HCT116 (cell line): ENCODE measurements at places on chromosomes 12 and 14. TPM values are rescaled to one million over a fixed set of nuclear protein-coding genes. Genes with fewer than 3 reads are reported as not detected.

GRCh38 chr12:5374713-5375112, 57.2 kb upstream of the NTF3 start:
- no peak for DNase-seq

- no peak for DNase-seq
These were observed 40.9 kb downstream of the SLC4A8 start for GRCh38 chr12:51465491-51465890.

DNA sequence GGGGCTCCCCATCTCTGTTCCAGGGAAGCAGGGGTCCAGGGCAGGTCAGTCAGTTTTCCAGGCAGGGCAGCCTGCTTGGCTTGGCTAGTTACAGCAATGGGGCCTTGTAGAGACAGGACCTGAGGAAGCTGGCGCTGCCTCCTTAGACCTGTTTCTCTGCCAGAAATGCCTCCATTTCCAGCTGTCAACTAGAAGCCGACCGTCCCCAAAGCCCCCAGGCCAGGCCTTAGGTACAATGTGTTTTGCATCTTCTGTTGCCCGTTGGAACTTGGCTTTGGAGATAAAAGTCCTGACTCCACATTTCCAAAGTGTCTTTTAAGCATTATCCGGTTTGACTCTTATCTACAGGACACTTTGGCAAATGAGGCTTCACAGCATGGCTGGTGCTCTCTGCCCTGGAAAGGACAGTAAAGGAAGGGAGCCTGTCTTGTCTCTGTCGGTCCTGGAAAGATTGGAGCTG, 42.6 kb downstream of the KRT80 start:
- no peak for DNase-seq

GRCh38 chr12:129534966-129535750, 368.7 kb downstream of the TMEM132D start:
- DNase-seq, result no peak

- DNase-seq, result no peak
These were observed 42.1 kb upstream of the USP44 start for GRCh38 chr12:95593266-95593871.

GRCh38 chr12:64400041-64400440, 4.2 kb upstream of the XPOT start:
- DNase-seq, result no peak

GRCh38 chr12:57632958-57633840, at the start of gene B4GALNT1:
Gene B4GALNT1, minus strand, starts transcription at chr12:57633201. Its CDS starts 1,069 bp downstream, at chr12:57632132.
- DNase-seq, result peak; percentile 46

DNA sequence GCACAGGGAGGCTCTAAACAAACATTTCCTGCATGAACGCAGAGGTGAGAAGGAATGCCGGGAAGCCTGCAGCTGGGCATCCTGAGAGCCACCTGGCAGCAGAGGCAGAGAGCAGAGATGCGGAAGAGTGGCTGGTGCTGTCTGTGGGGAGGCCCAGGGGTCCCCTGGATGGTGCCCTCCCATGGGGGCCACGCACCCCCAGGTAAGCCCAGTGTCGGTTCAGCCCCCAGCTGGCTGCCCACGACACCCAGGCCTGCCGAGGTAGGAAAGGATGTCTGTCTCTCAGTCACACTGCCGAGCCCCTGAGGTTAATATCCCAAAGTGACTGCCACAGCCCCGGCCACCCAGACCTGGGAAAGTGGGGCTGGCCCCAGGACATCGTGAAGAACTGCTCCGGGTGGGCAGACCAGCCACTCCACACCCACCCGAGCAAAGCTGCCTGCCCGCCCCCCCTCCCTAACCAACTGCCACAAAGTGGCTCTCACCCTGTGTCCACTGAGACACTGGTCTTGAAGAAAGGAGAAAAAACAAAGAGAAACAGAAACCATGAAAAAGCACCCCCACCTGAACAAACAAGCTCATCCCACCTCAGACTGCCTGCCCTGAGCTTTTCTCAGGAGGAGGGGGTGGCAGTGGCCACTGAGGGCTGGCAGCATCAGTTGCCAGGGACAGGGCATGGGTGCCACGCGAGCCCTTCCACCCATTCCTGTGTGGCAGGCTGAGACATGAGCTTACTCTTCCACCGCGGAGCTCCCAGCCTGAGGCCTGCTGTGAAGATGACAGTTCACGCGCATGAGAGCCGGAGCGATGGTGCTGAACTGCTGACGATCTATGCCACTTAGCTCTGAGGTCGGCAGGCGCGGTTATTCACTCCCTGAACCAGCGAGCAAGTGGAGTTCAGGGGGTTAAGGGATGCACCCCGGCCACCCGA, 40.8 kb downstream of the CCDC88C start:
- DNase-seq, result no peak

DNA sequence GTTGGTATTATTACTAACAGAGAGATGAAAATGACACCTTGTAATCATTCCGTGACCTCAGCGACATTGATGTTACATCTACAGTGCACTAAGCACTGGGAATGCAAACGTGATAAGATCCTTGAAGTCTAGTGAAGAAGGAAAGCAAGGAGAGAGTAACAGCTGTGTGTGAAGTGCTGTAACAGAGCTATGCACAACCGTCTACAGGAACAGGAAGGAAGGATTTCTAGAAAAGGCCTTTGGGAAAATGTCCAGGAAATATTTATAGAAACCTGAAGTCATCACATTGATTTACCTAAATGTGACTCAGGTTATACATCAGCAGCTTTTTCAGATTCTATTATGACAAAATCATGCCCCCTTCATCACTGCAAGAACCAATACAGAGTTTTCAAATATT, 304.2 kb upstream of the AMIGO2 start:
- DNase-seq, result no peak

- DNase-seq, result no peak
These were observed 27.1 kb downstream of the CCDC92 start for GRCh38 chr12:123945287-123946151.

DNA sequence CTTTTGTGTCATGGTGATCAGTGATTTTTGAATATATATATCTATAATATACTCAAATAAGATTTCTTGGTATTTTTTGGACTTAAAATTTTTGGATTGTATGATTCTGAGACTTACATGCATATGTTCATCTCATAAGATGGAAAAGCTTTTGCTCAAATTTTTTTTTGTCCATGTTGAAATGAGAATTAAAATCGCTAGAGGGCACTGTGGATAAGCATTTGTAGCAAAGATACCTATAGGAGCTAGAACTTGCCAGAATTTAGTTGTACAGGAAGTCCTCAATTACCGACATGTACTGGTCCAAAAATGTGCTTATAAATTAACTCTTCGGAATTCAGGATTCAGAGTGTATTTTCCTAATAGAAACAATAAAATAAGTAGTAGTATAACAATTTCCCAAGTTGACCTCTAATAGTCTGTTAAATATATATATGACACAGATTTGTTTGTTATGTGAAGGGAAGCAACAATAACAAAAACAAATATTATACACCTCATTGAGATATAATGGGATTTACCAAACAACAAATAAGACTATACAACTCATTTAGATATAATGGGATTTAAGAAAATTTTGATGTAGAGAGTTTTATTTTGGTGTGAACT, 179.6 kb downstream of the TMEM117 start:
- peak; percentile 34 for DNase-seq

DNA sequence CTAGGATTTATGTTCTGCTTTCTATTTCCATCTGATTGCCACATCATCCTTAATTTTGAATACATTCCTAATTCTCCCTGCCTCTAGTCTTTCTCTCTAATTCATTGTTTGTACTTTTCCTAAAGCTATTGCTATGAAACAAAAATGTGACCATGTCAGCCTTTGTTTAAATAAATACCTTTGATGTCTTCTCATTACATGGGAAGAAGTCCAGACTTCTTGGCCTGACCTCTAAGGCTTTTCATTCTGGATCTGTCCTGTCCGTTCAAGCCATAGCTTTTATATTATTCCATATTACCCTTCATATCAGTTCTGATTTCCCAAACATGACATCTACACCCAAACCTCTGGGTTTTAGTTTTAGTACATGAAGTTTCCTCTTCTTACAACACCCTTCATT, 91.4 kb downstream of the CDK17 start:
- DNase-seq, result no peak

GRCh38 chr12:113043240-113043639, 13.3 kb upstream of the DTX1 start:
- DNase-seq, result no peak

GRCh38 chr12:90333939-90334338, 621.0 kb downstream of the CCER1 start:
- DNase-seq, result no peak

DNA sequence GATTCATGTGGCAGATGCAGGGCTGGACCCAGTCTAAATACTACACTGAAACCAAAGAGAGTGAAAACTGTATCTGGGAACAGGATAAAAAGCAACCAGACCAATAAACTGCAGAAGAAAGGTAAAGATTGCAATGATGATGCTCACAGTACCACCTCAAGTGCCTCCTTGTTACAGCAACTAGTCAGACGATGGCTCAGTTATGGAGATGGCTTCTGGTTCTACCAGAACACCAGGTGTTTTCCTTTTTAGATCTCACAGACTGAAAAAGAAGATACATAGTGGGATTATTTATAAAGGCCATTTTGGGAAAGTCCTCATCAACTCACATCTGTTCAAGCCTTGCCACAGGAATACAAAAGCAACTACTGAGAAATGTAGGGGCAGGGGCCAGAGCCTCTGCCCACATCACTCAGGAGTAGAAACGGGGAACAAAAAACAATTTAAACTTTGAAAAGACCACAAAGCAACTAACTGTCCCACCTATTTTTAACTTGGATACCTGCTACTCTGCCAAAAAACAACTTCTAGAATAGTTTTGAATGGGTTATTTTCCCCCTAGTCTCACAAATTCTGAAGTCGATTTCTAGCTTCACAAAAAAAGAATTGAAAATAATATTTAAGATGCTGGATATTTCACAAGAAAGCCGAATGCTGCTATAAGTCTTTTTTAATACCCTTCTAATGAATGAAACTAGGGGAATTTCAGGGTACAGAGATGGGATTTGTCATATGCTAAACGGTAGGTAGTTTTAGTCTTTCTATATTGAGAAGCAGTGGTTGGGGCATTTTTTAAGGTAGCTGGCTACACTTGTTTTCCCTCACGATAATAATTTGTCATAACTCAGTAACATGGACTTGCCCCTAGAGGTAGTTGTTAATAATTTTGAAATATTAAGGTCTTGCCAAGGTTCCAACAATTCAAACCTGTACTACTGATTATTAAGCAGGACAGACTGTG, 197.2 kb upstream of the TMPO start:
- DNase-seq, result no peak

- DNase-seq, result no peak
These were observed 13.6 kb downstream of the MBIP start for GRCh38 chr14:36306836-36307235.

- DNase-seq, result no peak
These were observed 424 bp downstream of the IGF1 start for GRCh38 chr12:102479939-102480338.

- no peak for DNase-seq
These were observed 123.7 kb downstream of the DAD1 start for GRCh38 chr14:22465201-22465840.

GRCh38 chr14:24362241-24362960, 5.6 kb upstream of the NFATC4 start:
- DNase-seq, result no peak

DNA sequence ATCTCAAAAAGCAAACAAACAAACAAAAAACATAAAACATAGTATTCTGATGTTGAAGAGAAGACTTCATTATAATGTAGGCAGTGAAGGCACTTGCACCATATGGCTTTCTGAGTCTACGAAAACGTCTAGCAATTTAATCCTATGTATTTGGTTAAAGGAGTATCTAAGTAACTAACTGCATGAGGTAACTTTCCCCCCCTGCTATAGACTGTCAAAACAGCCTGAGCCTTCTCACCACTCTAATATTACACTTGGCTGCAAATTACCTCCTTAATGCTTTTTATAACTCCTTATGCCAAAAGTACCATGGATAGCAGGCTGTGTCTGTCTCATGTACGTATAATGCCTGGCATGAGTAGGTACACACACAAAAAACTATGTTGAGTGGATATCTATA, 607.6 kb upstream of the FLRT2 start:
- DNase-seq, result no peak

RCOR1 gene
- 30.7 TPM for total RNA-seq

EPYC gene
- total RNA-seq, result not detected

STXBP6 gene
- 0.27 TPM for total RNA-seq

PTPRO gene
- total RNA-seq, result not detected

CLEC4A gene
- 0.69 TPM for total RNA-seq

GPR132 gene
- 0.10 TPM for total RNA-seq

PRB4 gene
- not detected for total RNA-seq

ALDH1L2 gene
- 1.5 TPM for total RNA-seq

UNC79 gene
- total RNA-seq, result 0.10 TPM

WSCD2 gene
- total RNA-seq, result 0.05 TPM

ACSS3 gene
- total RNA-seq, result 0.30 TPM

PMCH gene
- not detected for total RNA-seq

LRFN5 gene
- not detected for total RNA-seq

OR4K17 gene
- not detected for total RNA-seq

JDP2 gene
- 25.4 TPM for total RNA-seq
